ENCODE measurements at places on chromosomes 2 and 18.
A peak's percentile ranks its signal among the peaks of the same experiment; 100 is the strongest.

DNA sequence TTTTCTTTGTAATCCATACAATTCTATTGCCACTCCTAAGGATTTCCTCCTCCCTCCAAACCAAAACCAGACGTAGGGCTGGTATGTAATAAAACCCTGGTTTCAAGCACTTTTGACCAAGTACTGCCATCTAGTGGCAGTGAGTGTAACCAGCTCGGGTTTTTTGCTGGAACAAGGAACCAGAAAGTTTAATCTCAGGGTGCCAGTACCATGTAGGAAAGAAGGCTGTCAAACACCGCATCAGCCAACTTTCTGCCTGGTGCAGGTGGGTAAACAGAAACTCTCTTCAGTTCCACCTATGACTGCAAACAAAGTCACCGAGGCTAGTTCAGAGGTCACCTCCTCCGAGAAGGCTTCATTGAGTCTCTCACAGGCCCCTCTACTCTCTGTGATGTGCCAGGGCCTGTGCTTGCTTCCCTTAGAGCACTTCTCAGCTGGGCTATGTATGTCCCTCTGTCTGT lies 10.2 kb upstream of the THNSL2 start:
- DNase-seq, result peak; percentile 27

DNA sequence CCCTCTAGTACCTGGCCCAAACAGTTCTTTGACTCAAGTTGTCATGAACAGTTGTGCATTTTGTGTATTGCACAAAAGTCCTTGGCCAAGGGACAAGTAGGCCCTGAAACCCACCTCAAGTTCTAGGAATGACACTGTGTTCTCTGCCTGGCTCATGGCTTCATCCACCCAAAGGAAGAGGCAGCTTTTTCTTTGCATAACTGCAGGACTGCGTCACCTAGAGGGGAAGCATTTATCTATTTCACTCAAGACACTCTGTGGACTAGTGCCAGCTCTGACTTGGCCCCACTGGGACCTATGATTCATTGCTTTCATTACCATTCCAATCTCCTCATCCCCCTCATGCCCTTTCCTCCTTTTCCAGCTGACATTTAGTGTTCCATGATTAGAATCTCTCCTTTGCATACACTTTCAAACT lies 119.3 kb upstream of the SIX2 start:
- DNase-seq, result no peak

DNA sequence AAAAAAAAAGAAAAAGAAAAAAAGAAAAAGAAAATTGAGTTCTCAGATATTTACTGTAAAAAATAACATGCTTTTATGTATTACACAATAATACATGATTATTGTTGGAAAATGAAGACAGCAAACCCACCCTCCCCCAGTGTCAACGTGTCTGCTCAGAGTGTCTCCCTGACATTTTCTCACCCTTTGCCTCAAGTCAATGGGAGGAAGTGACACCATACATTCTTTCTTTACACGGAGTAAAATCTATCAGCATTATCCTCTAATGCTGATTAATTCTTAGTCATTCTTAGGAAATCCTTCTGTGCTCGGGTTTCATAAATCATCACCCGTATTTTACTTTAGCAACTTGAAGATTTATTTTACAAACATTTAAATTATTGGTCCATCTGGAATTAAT lies 32.0 kb downstream of the CTAGE1 start:
- no peak for DNase-seq

DNA sequence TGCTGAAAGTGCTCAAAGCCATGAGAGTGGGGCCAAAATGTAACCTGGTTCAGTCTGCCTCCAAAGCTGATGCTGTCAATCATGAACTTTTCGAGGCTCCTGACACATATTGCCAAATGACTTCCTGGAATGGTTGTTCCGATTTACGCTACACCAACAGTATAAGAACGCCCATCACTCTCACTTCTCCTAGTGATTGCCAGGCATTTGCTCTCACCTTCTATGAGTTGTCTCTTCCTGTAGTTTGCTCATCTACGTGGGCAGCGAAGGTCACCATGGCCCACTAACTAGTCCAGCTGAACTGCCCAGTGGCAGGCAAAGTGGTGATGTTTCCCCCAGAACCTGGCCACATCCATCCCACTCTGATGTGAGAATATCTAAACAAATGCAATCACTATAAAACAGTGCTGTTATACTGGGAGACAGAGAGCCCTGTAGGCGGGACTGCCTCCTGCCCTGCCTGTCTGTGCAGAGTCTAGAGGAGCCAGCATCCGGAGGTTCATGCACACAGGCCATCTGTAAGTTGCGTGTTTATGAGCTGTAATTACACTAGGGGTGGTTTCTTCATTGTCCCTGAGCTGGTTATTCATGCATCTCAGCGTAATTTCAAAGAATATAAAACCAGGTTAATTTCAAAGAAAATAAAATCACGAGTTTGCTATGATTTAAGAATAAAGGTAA lies 8.8 kb upstream of the CABLES1 start:
- no peak for DNase-seq

- no peak for DNase-seq
Measured at GRCh38 chr2:23859983-23860382, 66.9 kb downstream of the ATAD2B start.

DNA sequence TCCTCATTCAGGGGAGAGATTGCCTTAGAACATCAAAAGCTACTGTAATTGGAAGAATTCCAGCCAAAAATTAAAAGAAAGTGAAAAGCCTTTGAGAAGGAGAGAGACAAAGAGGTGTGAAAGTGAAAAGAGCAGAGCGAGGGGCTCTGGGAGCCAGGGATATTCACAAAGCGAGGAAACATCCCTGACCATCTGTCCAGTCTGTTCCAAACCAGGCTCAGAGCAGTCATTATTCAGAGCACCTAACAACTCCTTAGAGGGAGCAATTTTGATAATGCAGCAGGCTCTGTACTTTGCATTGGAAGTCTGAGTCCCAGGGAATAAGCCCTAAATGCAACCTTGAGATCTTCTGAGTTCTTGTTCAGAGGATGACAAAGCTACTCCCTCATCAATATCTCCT lies 119.1 kb upstream of the LYPD1 start:
- DNase-seq, result no peak

GRCh38 chr2:226797289-226797988 lies 2.2 kb downstream of the IRS1 start:
- DNase-seq, result no peak

DNA sequence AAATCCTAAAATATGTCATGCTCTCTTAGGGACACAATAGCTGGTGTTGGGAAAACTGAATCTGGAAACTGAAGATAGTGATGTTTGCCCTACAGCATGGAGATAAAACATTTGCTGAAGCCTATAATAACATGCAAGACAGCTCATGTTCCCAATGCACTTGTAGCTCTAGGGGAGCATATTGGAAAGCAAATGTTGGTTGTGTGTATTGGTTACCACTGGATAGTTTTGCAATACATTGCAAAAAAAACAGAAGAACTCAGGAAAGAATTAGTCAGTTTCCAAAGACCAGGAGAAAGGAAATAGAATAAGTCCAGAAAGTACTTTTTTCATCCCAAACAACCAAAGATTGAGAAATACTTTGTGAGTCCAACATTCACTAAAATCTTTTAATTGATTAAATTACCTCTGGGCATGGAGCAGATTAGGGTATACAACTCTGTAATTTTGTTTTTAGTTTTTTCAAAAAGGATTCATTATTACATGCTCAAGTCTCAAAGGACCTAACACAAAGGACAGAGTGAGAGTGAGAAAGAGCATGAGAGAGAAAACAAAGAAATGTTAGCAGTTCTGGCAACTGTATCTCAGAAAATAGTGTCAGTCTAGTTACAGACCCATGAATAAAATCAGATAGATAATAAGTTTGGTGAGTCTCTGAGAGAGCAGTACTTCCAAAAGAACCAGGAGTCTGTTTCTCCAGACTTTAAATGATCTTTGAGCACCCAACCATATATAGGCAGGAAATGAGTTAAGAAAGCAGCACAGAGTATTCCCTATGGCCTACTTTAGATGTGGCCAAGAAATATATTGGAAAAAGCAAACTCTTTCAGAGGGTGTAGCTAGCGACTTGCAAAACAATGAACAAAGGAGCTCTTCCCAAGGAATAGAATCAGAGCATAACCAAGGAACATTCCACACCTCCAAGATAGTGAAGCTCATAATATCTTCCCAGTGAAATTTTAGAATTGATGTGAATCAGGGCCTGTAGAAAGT lies 36.6 kb upstream of the COL3A1 start:
- DNase-seq, result no peak

DNA sequence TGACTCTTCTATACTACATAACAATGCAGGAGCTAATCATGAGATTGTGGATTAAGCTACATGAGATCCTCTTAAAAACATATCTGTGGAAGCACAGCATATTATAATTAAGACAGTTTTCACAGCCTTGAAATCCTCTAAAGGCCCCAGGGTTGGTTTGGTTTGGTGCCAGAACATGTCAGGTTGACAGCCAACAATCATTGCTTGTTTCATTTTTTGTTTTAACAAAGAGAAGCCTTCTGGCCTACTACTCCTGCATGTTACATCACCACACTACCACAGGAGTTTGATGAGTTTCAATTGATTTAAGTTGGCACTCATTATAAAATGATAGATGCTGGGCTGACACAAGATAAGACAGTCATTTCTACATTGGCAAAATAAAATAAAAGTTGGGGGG lies 255.9 kb upstream of the ERBB4 start:
- no peak for DNase-seq

- no peak for DNase-seq
Measured at GRCh38 chr2:234671716-234672115, 174.8 kb upstream of the ARL4C start.

- DNase-seq, result no peak
Measured at GRCh38 chr18:9849407-9850283, 36.1 kb upstream of the TXNDC2 start.

- no peak for DNase-seq
Measured at GRCh38 chr2:127511917-127512316, 14.4 kb downstream of the IWS1 start.

- DNase-seq, result no peak
Measured at GRCh38 chr18:35707674-35708073, 126.1 kb downstream of the GALNT1 start.

GRCh38 chr2:1461507-1462390 lies 48.5 kb downstream of the TPO start:
- DNase-seq, result no peak

DNA sequence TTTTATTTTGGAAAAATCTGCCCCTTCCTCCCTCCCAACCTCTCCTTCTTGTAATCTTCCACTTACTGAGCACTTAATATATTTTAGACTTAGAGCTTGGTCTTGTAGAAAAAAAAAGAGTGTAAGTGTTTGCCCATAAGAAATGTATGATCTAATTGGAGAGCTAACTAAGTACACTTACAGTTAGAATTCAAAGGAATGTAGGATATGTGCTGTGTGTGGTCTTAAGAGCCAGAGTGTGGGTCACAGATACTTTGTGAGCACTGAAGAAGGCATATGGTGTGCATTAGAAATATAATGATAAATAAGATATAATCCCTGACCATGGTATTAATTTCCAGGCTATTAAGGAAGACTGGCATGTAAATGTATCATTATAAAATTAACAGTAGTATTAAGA lies 91.8 kb upstream of the ZNF521 start:
- DNase-seq, result no peak

DNA sequence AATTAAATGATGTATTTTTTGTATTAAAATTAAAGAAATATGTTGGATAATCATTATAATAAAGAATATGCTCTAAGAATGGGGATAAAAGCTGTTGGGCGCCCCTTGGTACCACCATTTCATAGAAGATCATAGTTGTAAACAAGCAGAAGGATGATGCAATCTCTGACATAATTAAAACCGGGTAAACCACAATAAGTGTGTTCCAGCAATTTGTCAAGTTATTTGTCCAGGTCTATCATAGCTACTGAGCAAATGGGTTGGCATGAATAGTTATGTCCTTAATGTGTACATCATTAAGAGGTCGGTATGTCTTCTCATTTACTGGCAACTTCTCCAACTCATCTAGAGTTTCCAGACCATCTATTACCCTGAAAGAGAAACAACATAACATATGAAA lies 6.7 kb upstream of the CLK1 start:
- no peak for DNase-seq

- DNase-seq, result no peak
Measured at GRCh38 chr2:142822190-142822589, 55.3 kb upstream of the KYNU start.

- DNase-seq, result no peak
Measured at GRCh38 chr2:24761866-24762265, 31.3 kb downstream of the PTRHD1 start.

DNA sequence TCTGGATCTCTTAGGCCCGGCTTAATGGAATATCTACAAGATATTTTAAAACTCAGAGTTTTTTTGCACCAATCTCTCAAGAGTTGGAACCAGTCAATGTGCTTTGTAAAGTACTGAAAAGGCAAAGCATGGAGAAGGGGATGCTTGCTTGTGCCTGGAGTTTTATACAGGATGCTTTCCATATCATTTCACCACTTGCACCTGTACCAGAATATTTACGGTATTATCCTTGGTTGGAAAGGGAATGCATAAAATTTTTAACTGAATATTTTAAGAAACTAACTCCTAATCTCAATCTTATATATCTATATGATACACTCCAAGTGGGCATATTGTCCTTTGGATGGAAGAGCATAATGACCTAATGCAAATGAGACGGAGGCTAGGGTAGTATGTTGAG lies 318.7 kb downstream of the CLIP4 start:
- no peak for DNase-seq

GRCh38 chr2:177275040-177275742 lies 10.7 kb upstream of the NFE2L2 start:
- no peak for DNase-seq

DNA sequence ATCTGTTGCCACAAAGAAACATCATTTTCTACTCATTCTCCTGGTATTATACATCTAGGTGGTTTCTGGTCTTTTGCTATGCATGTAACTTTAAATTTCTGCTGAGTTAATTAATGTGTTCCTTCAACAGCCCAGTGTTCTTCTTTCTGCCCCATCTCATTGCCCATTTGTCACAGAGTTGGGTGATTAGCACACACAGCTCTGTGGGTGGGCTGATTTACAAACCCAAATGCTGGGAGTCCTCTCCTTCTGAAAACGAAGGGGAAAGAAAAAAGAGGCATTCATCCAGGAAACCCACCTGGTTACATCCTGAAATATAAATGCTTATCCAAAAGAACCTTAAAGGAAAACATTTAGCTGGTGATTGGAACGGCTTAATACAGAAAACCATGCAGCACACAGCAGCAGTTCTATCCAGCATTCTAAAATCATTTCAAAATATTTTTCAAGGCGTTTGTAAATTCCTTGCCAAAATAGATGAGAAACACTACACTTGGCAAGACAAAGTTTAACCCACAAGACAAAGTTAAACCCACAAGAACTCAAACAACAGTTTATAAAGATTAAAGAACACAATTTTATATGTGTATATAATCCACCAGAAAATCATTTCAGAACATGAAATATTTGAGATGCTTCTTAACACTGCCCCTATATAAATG lies 177.9 kb downstream of the ANTXR1 start:
- no peak for DNase-seq

GRCh38 chr18:14093307-14093915 lies 38.8 kb downstream of the ZNF519 start:
- no peak for DNase-seq

GRCh38 chr2:181306785-181307184 lies 150.4 kb upstream of the ITGA4 start:
- DNase-seq, result no peak

GRCh38 chr2:120935339-120936313 lies 200.0 kb downstream of the GLI2 start:
- DNase-seq, result no peak

- DNase-seq, result no peak
Measured at GRCh38 chr2:216029416-216030129, 16.2 kb upstream of the MREG start.
